ENCODE measurements at places on chromosomes 12 and 14.

GRCh38 chr12:74915718-74916117, 293.9 kb downstream of the KCNC2 start:
- DNase-seq: no peak

- DNase-seq: no peak
Measured at GRCh38 chr12:42705863-42706262, 116.3 kb upstream of the PRICKLE1 start.

GRCh38 chr12:75631831-75632230, 120.4 kb upstream of the KRR1 start:
- no peak for DNase-seq

DNA sequence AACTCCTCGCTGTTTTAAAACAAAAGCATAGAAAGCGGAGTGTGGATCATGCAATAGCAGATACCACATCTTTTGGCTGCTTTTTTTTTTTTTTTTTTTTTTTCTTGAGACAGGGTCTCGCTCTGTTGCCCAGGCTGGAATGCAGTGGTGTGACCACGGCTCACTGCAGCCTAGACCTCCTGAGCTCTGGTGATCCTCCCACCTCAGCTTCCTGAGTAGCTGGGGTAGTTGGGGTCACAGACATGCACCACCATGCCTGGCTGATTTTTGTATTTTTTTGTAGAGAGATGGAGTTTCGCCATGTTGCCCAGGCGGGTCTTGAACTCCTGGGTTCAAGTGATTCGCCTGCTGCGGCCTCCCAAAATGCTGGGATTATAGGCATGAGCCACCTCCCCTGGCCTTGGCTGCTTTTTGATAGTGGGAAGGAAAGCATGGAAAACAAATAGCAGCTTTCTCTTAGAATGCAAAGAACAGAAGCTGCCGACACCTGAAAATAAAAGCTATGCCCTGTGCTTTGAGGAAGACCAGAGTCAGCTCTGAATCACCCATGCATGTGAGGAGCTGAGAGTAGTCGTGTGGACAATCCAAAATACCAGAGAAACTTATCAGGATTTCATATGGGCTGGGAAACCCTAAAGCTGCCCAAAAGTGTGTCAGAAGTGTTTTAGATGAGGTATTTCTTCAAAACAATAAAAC, 3.6 kb upstream of the ELK3 start:
- DNase-seq: no peak

GRCh38 chr12:113740699-113741098, 225.4 kb downstream of the RBM19 start:
- no peak for DNase-seq
